ENCODE measurements at places on chromosomes 7 and 10.

DNA sequence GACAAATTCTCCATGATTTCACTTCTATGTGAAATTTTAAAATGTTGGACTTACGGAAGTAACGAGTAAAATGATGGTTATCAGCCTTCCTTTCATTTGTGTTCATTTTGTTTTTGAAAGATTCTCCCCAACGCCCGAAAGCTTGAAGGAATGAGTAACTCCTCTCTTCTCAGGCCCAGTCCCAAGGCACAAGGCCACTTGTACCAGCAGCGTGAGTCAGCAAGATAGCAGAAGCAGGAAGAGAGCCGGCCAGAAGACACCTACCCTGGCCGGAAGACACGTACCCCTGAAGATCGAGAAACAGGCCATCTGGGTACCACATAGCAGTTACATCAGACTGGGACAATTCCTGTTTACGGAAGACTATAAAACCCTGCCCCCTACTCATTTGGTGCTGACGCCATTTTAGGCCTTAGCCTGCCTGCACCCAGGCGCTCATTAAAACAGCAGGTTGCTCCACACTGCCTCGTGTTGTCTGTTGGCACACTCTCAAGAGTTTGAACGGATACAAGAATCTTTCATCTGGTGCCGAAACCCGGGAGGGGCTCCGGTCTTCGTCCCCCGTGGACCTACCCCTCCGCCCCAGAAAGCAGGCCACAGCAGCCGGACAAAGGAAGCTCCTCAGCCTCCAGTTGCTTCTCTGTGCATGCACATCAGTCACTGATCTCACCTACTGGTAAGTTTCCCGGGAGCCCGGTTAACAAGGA is 60.4 kb downstream of the LRRC17 start:
- no peak for DNase-seq

GRCh38 chr10:34524369-34525091 is 290.6 kb downstream of the PARD3 start:
- DNase-seq, result no peak

- no peak for DNase-seq
Observed at GRCh38 chr7:96931891-96932290, 73.5 kb upstream of the DLX6 start.

GRCh38 chr7:55474944-55475854 is 97.1 kb downstream of the VOPP1 start:
- DNase-seq, result peak; percentile 23

- DNase-seq, result peak; percentile 40
Observed at GRCh38 chr7:83452256-83452655, 196.7 kb downstream of the SEMA3E start.

DNA sequence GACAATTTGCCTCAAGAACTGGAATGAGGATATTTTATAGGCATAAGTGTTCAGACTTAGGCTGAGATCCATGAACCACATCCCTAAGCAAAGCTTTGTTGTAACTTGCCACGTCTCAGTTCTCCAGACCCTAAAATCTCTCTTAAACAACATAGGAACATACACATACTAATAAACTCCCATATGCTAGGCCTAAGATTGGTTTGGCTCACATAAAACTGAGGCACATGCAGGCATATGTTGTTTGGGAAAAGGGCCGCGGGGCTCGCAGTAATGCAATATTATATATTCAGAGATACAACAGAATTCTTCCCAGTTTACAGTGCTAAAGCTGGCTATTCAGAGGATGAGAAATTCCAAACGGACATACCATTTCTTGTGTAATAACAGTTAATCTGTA is 61.0 kb downstream of the DOCK4 start:
- no peak for DNase-seq

- DNase-seq, result no peak
Observed at GRCh38 chr7:108455551-108455997, 662 bp downstream of the NRCAM start.

Measured in H9 (cell line).